Stimulated activated CD8-positive, alpha-beta memory T cell treated with anti-CD3 and anti-CD28 coated beads, Interleukin-7, amount 100 ng/mL, for 1 hour (primary cell): ENCODE measurements at places on chromosomes 7 and 10.

GRCh38 chr7:23242321-23242720, 4.3 kb upstream of the GPNMB start:
- no peak for DNase-seq

- DNase-seq = no peak
Observed at GRCh38 chr7:30752484-30752883, 549 bp downstream of the INMT start.

DNA sequence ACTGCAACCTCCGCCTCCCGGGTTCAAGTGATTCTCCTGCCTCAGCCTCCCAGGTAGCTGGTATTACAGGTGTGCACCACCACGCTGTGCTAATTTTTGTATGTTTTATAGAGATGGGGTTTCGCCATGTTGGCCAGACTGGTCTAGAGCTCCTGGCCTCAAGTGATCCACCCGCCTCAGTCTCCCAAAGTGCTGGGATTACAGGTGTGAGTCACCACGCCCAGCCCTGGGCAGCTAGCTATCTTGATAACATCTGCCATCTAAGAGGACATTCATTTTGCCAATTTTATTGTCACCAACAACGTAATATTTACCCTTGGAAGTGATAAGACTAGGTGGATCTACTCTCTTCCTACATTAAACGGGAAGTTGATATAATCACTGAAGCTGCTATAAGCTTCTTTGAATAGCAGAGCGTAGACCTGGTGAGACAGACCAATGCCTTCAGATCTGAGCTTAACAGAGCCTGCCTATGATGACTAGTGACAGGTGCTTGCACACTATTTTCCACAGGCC, 39.7 kb upstream of the SLC35B4 start:
- DNase-seq = no peak

DNA sequence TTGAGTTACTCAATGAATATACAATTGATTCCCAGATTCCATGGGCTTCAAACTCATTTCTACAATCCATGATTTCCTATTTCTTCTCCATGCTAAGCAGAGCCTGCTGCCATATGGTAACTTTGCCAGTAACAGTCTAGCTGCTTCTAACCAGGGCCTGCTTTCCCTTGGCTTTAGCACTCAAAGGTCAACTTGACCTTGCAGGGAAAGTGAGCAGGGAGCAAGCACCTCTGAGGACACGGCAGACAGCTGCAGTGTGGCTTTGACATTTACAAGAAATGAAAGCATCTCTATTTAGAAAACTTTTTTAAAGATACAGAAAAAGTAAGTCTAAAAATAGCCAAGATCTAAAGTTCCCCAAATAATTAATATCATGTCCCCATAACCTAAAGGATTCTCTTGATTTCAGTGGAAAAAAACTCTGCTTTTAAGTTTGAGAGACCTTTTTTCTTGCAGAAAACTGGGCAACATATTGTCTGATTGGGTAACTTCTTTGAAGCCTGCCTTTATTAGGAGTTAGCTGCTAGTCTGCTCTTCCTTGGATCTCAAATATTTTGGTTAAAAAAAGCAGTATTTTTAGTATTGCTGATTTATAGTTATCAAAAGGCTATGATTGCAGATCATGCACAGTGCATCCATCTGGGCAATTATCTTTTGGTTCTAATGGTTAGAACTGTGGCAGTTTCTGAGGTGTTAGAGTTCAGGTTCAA, 257.9 kb downstream of the AHR start:
- no peak for DNase-seq

GRCh38 chr7:150663802-150664494, 21.6 kb upstream of the GIMAP2 start:
- no peak for DNase-seq

DNA sequence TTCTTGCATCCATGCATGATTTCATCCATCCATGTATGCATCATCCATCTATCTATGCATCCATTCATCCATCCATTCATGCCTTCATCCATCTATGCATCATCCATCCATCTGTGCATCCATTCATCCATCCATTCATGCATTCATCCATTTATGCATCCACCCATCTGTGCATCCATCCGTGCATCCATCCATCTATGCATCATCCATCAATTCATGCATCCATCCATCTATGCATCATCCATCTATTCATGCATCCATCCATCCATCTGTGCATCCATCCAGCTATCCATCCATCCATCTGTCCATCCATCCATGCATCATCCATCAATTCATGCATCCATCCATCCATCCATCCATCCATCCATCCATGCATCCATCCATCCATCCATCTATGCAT, 131.3 kb downstream of the DYNC2I1 start:
- no peak for DNase-seq

GRCh38 chr10:119526621-119527592, 15.6 kb downstream of the RGS10 start:
- DNase-seq = no peak

- DNase-seq = no peak
Observed at GRCh38 chr10:58467931-58468635, 44.6 kb upstream of the BICC1 start.

GRCh38 chr7:37065779-37066271, 341.5 kb upstream of the AOAH start:
- DNase-seq = no peak

DNA sequence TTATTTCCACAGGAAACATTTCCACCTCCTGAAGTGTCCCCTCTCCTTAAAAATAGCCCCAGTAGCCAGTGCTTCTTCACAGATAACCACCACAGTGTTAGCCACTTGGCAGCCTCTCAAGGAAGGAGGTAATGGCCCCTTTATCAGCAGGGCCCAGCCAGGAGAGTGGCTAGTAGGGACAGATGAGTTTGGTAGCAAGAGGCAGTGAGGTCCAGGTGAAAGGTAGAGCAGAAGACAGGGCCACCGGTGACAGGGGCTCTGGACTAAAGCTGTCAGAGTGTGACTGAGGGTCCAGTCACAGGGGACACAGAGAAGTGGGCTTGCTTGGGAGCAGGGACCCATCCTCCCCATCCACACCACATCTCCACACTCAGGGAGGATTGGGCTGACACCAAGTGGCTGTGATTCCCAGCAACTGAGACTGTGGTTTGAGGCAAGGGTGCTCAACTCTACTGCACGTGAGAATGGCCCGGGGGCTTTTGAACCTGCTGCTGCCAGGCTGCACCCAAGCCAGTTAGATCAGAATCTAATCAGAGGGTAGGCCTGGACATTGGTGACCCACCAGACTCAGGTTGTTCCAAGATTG, 52.2 kb downstream of the C10orf120 start:
- no peak for DNase-seq
